ENCODE measurements at places on chromosomes 11 and 22.

GRCh38 chr11:119643212-119643875 lies 85.7 kb downstream of the NECTIN1 start:
- DNase-seq = no peak

DNA sequence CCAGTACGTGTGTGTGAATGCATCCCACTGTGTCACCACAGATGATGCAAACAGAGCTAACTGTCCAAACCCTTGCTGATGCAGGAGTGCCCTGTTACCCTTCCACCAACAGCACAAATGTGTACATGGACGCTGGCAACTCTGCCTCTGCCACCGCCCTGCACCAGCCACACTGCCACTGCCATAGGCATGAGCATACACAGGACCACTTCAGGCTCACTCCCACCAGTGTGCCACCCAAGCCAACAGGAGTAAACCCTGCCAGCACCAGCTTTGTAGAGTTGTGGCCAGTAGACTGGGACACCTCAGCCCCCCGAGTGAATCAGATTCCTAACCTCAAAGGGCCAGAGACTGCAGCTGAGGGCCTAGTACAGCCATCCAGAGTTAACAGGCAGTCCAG lies 34.0 kb downstream of the NOX4 start:
- no peak for DNase-seq

GRCh38 chr11:66011785-66012303 lies at the start of gene CST6:
TSS of gene CST6 (plus strand) at chr11:66012008. CDS start at chr11:66012045, 37 bp downstream.
- no peak for DNase-seq

DNA sequence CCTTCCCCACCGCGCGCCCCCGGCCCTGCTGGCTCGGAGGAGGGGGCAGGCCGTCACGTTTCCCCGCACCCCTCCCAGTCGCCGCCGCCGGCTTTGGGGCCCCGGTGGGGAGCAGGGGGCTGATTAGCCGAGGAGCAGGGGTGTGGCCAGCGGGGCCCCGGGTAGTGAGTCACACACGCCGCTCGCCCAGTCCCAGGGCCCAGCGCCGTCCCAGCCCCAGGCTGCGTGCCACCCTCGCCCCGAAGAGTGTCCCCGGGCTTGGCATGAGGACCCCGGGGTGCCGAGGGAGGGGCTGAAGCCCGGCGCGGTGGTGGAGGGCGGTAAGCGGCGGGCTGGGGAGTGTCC lies 34.4 kb downstream of the PRDM11 start:
- DNase-seq = no peak

DNA sequence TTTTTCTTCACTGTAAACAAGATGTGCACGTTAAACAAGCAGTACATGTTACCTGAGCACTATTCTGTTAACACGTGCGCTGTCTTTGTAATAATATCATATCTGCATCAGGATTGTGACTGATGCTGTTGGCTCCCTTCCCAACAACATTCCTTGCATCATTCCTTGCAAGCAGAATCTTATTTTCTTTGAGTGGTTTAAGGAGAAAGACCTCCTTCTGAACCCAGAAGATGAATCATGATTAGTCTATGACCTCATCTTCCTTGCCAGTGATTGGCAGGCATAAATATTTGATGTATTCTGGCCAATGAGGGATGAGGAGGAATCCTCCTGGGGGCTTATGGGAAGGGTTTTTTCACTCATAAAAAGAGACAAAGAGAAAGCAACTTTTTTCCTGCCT lies 46.2 kb downstream of the C11orf71 start:
- peak; percentile 44 for DNase-seq

DNA sequence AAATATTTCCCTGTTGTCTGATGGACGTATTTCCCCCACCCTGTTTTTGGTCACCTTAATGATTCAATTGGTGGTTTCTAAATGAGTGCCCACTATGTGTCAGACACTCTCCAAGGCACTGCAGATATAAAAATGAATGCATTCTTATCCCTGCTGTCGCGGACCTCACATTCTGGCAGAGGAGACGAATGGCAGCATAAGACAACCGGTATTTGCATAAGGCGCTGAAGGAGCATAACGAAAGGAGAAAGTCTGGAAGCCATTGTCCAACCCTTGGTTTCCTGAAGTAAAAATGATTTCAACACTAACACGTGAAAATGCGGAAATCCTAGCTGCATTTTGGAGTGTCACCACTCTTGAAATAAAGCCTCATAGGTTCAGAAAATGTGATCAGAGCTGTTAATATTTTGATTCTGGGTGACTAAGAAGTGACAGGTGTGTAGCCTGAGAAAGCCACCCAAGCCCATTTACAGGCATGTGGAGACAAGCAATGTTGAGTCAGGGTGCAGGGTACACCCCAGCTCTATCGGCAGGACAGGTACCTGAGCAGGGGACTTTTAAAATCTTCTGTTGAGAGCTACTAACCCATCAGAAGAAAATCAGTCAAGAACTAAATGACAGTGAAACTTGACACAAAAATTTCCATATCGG lies 10.1 kb upstream of the GAB2 start:
- no peak for DNase-seq

DNA sequence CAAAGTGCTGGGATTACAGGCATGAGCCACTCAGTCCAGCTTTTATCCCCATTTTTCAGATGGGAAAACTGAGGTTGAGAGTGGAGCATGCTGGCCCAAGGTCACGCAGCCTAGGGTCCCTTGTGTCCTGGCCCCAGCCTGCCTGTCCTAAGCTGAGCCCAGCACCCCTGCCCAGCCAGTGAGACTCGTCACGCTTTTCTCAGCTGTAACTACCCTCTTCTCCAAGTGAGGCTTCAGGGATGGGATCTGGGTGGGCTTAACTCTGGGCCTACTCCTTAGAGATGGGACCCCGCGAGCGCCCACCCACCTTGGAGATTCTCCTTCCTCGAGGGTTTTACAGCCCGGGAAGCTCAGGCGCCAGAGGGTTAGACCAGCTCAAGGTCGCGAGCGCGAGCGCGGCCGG lies 390 bp upstream of the TMEM151A start:
- no peak for DNase-seq
